ENCODE measurements at places on chromosomes 7 and 10. TPM values are rescaled to one million over a fixed set of nuclear protein-coding genes. Genes with fewer than 3 reads are reported as not detected.

The CUTC gene
- 16.6 TPM for polyA plus RNA-seq

The MCM10 gene
- polyA plus RNA-seq, result 0.12 TPM

The POU6F2 gene
- polyA plus RNA-seq, result 4.6 TPM

The TUBB8 gene
- polyA plus RNA-seq, result not detected

The ADRA2A gene
- polyA plus RNA-seq, result 1.6 TPM

The CHST3 gene
- 0.98 TPM for polyA plus RNA-seq

The OR13A1 gene
- not detected for polyA plus RNA-seq
